ENCODE measurements at places on chromosomes 1 and 21. TPM values are rescaled to one million over a fixed set of nuclear protein-coding genes. Genes with fewer than 3 reads are reported as not detected.

The CASQ2 gene
- 0.47 TPM for total RNA-seq

The MCOLN3 gene
- not detected for total RNA-seq

The GNG12 gene
- total RNA-seq, result 29.9 TPM

DNA sequence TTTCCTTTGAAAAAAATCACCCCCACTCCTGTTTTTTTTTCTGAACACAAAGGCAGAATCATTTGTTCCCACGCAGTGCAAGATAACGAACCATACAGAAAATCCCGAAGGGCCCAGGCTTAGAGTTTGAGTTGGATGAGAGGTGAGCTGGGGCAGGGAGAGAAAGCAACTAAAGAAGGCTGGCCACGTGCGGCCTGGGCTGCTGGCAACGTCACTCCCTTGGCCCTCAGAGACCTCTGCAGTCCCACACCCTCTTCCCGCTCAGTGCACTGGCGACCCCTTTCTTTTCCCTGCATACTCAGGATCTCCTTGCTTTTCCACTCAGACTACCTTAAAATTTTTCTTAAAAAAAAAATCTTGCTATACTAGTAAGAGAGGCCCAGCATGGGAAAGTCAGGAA lies 28.2 kb upstream of the CRNN start:
- no peak for DNase-seq

- DNase-seq, result no peak
These were observed 8.0 kb downstream of the RGL1 start for GRCh38 chr1:183812686-183813569.

DNA sequence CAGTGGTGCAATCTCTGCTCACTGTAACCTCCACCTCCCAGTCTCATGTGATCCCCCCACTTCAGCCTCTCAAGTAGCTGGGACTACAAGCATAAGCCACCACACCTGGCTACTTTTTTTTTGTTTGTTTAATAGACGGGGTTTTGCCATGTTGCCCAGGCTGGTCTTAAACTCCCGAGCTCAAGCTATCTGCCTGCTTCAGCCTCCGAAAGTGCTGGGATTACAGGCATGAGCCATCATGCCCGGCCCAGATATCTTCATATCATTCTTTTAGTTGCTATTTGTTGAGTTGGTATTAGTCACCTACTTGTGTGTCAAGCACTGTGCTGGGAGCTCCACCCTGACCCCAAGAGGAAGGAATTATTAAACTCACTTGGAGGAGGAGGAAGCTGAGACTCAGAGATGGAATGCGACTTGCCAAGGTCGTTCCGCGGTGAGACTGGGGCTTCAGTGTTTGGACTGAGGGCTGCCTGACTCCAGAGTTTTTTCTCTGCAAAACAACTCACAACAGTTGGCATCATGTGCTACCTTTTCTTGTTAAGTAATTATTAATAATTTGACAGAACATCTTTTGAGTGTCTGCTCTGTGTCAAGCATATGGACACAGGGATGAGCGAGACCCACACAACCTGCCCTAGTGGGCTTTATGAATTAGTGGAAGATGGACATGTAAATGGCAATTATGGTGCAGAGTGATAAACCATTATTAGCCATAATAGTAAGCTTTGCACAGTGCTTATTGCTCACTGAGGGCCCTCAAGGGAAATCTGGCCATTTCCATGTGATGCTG lies 132.0 kb downstream of the FOXD2 start:
- DNase-seq, result no peak

- no peak for DNase-seq
These were observed 109.1 kb upstream of the GADD45A start for GRCh38 chr1:67575861-67576260.

- no peak for DNase-seq
These were observed 2.7 kb downstream of the ITGA10 start for GRCh38 chr1:145906954-145907753.

DNA sequence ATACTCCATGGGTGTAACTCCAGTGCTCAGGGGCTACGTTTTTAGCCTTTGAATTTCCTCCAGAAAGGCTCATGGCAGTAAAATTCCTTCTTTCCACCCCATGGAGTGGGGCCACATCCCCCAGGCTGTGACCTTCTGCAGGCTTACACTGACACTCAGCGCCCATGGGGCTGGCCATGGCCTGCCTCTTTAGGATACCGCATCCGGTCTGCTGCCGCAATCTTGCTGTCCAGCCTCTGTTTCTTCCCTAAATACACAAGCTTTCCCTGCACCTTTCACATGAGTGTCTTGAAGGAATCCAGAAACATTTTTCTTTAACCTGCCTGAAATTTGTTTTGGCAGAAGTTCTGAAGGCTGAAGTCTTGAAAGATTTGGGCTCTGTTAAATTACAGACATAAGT lies 170.5 kb downstream of the NTMT2 start:
- no peak for DNase-seq
